ENCODE measurements at places on chromosomes 12 and 14.

GRCh38 chr12:131251336-131252101 is 297.8 kb downstream of the ADGRD1 start:
- DNase-seq: no peak

GRCh38 chr14:69997849-69998248 is 118.6 kb downstream of the SMOC1 start:
- DNase-seq: no peak

GRCh38 chr14:99229654-99230207 is 42.3 kb downstream of the BCL11B start:
- no peak for DNase-seq

GRCh38 chr14:33539918-33540357 is 410.9 kb downstream of the EGLN3 start:
- DNase-seq: no peak

GRCh38 chr14:51180577-51180976 is 59.5 kb upstream of the TMX1 start:
- DNase-seq: no peak

DNA sequence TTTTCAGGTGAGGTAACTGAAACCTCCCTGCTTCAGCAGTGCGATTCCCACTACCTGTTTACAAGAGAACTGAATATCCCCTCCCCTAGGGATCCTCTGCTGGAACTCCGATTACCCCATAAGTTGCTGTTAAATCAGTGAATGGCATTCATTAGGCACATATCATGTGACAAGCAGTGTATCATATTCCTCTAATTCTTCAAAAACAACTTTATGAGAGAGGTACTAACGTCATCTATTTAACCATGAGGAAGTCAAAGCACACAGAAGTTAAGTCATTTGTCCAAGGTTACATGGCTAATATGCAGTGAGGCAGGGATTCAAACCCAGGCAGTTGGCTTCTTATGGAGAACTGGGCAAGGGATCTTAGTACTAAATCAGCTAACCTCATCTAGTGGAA is 43.9 kb upstream of the PCED1B start:
- DNase-seq: no peak

DNA sequence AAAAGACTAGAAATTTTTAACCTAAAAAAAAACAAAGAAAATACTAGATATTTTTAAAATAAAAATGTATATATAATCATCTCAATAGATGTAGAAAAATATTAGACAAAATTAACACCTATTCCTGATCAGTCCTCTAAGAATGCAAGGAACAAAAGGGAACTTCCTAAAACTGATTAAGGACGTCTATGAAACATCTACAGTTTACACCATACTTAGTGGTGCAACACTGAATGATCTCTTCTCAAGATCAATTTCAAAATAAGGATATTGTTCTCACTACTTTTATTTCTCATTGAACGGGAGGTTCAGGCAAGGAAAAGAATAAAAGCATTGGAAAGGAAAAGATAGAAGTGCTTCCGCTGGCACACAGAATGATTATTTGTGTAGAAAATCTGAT is 16.0 kb downstream of the OLR1 start:
- DNase-seq: no peak

DNA sequence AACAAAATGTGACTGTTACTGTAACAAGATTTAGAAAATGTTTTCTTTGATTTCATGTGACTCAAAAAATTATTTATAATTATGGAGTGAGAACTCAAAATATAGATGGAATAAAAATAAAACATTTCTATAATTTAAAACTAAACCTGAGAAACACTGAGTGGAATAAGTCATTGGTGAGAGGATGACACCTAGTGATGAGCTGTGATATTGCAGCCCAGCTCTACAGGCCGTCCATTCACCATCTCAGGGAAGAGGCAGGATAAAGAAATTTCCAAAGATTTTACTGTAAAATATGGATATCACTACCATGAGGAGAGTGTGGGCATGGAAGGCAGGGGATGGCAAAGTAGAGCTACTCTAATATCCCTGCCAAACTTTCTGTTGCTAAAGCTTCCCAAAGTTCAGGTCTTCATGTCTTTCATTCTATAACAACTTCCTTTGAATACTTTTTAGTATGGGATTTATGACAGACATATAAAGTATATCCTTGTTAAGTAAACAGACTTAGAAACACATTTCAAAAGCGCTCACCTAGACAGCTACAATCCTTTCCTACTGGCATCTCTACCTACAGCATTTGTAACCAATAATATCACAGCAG is 308.0 kb downstream of the ITPR2 start:
- no peak for DNase-seq

GRCh38 chr12:108332791-108333382 is 6.2 kb downstream of the CMKLR1 start:
- peak; percentile 40 for DNase-seq

DNA sequence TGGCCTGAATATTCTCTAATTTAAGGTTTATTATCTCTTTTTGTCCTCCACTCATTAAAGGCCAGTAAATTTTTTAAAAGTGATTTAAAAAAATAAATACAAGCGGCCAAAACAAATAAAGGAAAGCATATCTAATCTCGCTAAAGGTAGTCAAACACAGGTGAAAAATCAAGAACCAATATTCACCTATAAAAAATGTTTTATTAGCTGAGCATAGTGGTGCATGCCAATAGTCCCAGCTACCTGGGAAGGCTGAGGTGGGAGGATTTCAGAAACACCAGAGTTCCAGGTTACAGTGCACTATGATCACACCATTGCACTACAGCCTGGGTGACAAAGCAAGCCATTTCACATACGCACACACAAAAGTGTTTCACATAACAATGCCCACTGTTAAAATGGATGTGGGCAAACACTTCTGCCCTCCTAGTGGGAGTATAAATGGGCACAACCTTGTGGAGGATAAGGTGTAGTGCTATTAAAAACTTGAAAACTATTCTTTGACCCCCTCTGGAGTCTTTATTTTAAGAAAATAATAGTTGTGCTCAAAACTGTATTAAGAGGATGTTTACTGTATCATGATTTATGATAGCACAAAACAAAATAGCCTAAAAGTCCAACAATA is 32.7 kb upstream of the NAP1L1 start:
- DNase-seq: no peak

DNA sequence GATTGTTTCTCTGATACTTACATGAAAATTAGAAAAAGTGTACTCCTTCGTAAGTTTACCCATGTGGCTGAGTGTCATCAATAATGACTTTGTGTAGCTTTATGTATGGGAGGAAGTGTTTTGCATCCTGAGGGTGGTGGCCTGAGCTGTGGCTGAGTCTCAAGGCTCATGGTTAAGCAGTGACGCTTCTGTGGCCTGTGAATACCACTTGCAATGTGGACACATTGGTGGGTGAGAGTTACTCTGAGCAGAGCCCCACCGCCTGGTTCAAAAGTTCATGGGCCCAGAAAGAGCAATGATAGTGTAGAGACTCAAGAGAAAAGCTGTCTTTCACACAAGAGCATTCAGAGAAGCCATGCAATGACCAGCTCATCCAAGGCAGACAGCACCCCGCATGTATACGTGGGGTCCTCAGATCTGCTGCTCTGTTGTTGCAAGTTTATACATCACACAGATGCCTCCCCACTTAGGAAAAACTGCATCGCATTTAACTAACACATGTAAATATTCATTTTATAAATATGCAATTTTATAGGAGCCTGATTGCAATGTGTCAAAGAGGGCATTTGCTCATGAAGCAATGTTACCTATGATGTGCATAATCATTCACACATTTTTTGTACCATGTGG is 55.1 kb upstream of the FRMD6 start:
- DNase-seq: no peak

GRCh38 chr14:99685596-99685995 is 1.5 kb downstream of the CYP46A1 start:
- no peak for DNase-seq

GRCh38 chr12:21831791-21832344 is 57.4 kb upstream of the KCNJ8 start:
- no peak for DNase-seq

DNA sequence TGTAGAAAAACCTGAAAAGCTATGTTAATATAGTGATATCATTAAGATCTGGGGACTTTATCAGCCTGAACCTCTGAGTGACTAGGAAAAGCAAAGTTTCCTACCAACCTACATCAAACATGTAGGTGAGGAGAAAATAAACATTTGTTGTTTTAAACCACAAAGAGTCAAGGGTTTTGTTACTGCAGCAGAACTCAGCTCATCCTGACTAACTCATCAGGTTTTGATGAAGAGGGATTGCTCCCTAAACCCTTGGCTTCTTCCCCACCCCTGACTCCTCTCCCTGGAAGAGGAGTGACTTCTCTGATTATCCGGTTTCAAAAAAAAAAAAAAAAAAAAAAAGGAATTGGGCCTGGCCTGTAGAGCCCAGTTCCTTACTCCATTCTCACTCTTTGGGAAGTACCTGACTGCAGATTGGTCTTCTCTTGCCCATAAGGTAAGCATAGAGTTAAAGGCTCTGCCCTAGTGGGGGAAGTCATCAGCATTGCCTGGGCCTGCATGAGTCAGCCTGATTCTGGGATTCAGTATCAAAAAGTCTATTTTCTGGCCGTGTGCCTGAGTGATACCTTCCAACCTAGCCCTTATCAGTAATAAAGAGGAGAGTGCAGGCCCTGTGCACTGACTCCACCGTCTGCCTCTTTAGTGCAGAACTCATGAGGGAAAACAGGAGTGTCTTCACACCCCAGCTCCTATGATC is 16.9 kb downstream of the BDKRB1 start:
- DNase-seq: no peak

DNA sequence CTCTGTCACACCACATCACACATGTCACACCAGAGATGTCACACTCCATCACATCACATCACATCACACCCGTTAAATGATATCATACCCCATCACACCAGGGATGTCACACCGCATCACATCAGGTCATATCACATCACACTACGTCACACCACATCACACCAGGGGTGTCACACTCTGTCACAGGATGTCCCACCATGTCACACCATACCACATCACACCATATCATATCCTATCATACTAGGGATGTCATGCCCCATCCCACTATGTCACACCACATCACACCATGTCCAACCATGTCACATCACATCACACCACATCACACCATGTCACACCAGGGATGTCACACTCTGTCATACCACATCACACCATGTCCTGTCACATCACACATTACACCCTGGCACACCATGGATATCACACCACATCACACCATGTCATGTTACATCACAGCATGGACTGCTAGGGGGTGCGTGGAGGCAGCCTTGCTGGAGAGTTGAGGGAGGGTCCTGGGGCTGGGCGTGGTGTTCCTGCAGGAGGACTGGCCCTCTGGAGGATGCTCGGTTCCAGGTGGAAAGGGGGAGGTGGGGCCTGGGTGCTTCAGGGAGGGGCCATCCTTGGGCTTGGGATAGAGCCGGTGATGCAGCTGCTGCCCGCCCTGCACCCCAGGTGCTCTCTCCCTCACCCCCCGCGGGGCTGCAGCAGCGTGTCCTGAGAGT is 134.6 kb downstream of the TMEM121 start:
- DNase-seq: no peak

GRCh38 chr12:74401966-74402365 is 135.7 kb upstream of the ATXN7L3B start:
- DNase-seq: no peak

- DNase-seq: no peak
Observed at GRCh38 chr12:55712700-55713415, 3.0 kb upstream of the BLOC1S1 start.

- DNase-seq: no peak
Observed at GRCh38 chr14:35331605-35332516, 39.7 kb downstream of the PSMA6 start.

DNA sequence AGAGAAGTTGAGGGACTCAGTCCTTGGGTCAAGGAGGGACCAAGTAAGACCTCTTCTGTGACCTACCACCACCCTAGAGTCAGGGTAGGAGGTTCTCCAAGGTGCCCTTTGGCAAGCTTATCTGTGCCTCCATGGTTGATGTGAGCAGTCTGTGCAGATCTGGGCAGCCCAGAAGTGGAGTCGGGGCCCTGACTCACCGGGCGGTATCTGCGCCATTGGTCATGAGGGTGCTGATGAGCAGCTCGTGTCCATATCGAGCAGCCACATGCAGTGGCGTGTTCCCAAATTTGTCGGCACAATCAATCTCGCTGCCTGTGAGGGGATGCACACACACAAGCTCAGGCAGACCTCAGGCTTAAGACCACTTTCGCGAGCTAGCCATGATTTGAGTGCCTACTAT is 5.1 kb downstream of the ANKRD52 start:
- no peak for DNase-seq

DNA sequence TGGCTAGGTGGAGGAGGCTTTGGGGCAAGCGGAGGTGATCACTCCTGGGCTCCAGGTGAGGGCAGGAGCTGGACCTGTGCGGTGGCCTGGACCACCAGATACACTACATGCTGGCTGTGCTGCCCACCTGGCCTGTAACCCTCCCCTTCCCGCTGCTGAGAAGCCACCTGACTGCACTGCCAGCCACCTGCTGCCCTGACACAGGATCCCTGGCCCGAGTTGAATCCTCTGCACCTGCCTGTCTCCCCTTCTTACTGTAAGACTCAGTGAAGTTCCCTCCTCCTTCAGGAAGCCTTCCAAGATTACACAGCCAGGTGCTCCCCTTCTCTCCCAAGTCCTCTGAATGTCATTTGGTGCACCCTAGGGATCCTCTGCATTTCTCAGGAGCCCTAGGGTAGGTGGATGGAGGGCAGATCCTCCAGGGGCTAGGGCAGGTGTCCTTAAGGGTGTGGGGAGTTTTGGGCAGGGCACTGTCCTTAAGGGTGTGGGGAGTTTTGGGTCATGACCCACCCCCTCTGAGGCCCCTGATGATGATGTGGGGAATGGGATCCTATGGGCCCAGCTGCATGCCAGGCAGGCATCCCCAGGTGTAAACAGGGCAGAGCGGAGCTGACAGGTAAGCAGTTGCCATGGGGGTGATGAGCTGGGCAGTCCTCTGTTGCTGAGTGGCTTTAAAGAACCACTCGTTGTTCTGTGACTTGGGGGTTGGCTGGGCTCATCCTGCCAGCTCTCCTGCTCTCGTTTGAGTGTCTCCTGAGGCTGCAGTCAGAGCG is 6.7 kb upstream of the MTA1 start:
- DNase-seq: no peak

- DNase-seq: no peak
Observed at GRCh38 chr12:116529048-116529447, 30.1 kb upstream of the MAP1LC3B2 start.

- no peak for DNase-seq
Observed at GRCh38 chr12:102479099-102479885, 1.1 kb downstream of the IGF1 start.

DNA sequence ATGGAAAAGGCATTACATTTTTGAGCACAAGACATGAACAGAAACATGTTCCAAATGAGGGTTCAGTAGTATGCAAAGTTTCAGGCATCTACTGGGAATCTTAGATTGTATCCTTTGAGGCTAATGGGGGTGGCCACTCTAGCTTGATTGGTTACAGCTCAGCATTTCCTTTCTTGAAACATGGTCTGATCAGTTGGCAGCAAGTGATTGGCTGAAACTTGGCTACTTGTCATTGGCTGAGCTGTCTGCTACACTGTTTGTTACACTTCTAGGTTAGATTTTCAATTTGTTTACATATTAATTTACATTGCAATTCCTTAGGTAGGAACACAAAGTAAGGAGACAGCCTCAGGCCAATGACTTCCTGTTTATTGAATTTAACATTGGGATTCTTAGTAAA is 918.0 kb upstream of the SEL1L start:
- no peak for DNase-seq
